Upper lobe of left lung (tissue), 6 donors: ENCODE measurements at places on chromosomes 1 and 21. TPM values are rescaled to one million over a fixed set of nuclear protein-coding genes. Genes with fewer than 3 reads are reported as not detected.
A peak's percentile ranks its signal among the peaks of the same experiment; 100 is the strongest.

The REN gene
- not detected for total RNA-seq

The CYP2J2 gene
- total RNA-seq, result 1.8 TPM

The FCRL2 gene
- 0.46 TPM for total RNA-seq

The PLEKHN1 gene
- 11.5 TPM for total RNA-seq

The ZNF124 gene
- 28.6 TPM for total RNA-seq

The DYNLT5 gene
- total RNA-seq, result 7.0 TPM

The OR2L8 gene
- total RNA-seq, result not detected

DNA sequence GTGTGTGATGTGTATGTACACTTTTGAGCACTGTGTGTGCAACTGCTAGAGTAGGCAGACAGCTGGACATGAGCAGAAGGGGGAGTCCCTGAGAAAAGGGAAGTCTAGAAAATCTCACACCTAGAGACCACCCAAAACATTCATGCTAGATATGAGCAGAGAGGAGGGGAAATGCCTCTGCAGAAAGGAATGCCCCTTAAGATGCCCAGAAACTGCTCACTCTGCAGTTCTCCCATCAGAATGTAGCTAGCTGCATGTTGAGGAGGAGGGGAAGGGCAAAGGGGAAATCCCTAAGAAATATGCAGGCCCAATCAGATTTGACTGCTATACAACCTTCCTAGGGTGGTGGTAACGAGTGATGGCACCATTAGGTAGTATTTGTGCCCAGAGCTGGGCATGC lies 31.8 kb upstream of the MAGOH start:
- no peak for DNase-seq

DNA sequence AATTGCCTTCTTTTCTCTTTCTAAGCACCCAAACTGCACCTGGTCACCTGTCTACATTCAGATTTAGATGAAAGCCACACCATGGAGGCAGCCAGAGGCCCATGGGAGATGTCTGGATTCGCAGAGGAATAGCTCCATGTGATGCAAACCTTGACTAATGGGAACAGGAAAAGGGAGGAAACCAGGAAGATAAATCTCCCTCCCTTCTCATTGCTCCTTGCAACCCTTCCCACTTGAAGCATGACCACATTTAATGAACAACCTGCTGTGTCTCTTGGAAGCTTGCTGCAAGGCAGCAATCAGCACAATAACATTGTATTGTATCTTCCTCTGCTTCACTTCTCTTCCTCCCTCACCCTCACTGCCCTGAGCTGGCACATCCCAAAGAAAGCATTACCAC lies 42.6 kb upstream of the KLF17 start:
- no peak for DNase-seq

DNA sequence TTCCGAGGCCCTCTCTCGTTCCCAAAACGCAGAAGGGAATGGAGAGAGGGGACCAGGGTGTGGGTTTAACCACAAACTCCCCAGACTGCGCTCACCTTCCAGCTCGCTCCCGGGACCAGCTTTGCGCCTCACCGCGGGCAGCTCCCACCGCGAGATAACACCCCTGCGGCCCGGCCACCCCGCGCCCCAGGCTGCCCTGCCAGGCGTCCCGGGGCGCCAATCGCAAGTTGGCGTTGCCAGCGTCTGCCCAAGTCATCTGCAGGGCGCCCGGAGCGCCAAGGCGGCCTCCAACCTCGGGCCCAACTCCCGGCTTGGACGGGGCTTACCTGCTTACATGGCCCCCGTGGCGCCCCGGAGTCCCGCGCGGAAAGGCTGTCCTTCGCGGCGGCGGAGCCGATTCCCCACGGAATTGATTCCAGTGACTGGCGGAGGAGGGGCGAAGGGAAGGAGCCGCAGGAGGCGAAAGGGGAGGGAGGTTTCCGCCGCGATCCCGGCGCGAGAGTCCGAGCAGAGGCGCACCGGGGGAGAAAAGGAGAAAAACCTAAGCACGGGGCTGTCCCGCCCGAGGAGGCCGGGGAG lies 456 bp downstream of the PTPN14 start:
- DNase-seq, result peak; percentile 89

DNA sequence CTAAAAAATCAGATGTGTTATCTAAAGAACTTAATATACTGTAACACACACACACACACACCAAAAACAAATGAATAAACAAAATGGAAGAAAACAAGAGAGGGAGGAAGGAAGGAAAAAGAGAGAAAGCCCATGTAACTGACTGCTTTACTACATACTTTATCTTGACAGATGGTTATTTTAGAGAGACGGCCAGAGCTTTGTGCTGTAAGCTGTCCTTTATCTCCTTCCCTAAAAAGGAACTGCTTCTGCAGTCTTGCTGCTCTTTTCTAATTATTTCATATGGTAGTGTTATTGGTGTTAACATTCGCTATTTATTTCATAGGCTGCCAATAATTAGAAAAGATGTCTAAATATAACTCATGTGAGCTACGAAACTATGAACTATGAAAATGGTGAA lies 1384.6 kb downstream of the MRPL39 start:
- no peak for DNase-seq

DNA sequence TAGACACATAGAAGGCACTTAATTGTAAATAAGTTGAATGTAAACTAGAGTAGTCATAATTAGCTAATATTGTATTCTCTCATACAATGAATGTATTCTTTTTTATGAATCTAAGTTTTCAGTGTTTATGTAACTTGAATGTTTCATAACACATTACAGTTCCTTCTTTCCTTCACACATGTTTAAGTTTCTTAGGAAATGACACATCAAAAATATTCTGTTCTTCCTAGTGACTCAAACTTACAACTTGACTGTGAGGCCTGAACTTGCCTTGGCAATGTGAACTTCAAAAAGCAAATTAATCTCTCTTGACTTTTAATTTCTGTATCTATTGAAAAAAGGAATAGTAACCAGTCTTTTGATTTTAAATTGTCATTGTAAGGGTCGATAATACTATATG lies 700.1 kb downstream of the KCNT2 start:
- DNase-seq, result no peak

DNA sequence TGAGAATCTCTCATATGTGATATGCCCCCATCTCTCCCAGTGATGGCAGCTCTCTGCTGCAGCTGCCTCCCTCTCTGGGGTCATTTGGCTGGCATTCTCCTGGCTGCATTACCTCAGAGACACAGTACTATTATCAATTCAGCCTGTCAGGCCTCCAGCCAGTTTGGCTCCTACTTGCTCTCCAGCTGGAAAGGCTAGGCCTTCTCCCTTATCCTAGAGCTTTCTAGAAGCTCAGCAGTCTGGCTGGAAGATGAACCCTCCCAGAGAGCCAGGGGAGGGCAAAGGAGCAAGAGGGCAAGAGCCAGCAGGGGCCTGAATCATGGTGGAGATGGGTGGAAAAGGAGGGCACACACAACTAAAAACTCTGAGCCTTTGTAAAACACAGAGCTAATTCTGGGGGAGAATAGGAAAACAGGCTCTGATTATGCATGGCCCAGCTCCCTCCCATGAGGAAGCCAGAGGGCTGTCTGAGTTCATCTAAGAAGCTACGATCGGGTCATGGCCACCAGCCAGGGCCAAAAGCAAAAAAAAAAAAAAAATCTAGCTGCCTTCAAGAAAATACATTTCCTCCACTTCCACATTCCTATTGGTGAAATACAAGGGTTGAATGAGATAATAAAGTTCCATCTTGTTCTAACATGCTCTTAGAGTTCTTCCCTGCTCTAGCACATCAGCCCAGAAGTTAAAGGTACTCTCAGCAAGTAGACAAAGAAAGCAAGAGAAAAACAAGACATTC lies 8.8 kb downstream of the LAMB3 start:
- no peak for DNase-seq

- DNase-seq, result no peak
Measured at GRCh38 chr1:75257424-75257823, 123.2 kb downstream of the LHX8 start.

DNA sequence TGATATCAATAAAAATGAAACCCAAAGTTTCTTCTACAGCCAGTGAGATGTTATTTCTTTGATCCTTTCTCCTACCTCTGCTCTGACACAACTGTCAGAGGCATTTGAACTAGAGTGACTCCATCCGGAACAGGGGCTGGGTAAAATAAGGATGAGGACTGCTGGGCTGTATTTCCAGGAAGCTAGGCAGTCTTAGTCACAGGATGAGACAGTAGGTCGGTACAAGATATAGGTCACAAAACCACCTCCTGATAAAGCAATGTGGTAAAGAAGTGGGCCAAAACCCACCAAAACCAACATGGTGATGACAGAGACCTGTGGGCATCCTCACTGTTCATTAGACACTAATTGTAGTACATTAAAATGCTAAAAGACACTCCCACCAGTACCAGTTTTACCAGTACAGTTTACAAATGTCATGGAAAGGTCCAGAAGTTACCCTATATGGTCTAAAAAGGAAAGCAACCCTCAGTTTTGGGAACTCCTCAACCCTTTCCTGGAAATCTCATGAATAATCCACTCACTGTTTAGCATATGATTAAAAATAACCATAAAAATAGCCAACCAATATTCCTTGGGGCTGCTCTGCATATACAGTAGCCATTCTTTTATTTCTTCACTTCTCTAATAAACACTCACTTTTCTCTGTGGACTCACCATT lies 96.7 kb downstream of the GABPA start:
- no peak for DNase-seq

DNA sequence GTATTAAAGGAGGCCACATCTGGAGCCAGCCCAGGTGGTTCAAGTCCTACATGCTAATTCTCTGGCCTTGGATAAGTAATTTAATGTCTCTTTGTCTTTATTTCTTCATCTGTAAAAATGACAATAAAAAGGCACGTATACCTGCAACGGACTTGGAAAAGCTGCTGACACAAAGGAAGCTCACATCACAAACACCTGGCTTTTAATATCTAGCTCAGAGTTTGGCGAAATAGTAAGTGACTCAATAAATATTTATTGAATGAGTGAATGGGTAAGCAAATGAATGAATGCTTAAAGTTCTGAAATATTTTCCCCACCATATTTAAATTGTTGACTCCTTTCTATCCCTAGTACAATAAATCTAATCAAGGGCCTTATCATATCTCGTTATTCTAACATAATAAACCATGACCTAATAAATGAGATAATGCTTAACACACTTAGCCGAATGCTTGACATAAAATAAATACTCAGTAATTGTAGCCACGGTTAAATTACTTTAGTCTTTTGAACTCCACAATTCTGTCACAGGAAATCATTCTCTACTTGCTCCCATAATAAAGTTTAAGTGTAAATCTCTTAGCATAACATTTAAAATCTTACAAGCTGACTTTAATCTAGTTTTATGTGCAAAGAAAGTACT lies 74.7 kb upstream of the PALMD start:
- no peak for DNase-seq

GRCh38 chr1:226980122-226980560 lies 40.0 kb downstream of the COQ8A start:
- no peak for DNase-seq

DNA sequence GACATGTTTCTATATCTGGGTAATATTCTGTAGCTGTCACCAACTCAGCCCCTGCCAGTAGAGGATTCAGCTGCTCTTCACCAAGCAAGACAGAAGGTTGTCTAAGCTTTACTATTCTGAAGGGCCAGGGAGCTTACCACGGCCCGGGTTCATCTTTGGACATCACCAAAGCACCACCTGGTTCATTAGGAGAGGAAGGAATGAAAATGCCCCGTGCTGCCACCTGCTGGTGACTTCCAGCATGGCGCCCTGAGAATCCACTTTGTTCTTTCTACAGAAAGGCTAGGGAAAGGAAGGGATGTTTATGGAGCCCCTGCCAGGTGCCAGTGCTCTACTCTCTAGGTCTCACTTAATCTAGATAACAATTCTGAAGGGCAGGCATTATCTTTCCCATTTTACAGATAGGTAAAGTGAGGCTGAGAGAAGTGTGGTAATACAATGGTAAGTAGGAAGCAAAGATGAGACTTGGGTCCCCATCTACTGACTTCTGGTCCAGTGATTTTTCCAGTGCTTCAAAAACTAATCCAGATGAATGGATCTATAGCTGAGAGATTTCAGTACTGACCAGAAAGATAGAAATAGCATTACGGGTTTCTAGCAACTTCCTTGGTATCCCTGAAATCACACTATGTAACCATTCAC lies 79.5 kb downstream of the BEND5 start:
- peak; percentile 51 for DNase-seq

DNA sequence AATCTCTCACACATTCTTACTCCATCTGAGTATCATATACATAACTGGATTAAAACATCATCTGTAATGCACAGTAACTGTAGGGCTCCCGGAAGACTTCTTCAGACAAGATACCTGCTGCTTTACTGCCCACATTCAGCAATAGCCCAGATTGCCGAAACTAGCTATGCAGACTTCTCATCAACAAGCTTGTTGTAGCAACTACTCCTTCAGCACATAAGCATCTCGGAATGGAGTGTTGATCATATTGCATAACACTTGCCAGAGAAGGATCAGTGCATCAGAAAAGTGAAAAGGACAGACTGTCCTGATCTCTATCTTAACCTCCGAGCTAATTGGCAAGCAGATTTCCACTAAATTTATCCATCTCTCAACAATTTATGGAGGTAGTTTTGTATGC lies 354.6 kb upstream of the C1orf87 start:
- DNase-seq, result no peak

DNA sequence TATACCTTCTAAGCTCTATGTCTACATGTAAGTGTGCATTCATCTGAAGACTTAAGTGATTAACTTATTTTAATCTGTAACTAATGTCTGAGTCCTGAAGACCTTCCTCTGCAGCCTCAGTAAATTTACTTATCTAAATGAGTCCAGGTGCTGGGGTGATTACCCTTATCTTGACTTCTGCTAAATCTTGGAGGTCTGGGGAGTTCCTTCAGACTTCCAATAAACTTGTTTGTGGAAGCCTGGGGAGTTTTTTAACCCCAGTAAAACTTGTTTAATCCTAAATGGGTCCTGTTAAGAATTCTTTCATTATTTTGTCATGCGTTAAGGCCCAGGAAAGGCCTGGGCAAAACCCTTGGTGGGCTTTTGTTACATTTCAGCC lies 37.0 kb downstream of the RSPH1 start:
- no peak for DNase-seq

- no peak for DNase-seq
Measured at GRCh38 chr1:116664366-116664977, 3.1 kb downstream of the IGSF3 start.

GRCh38 chr21:42263591-42264131 lies 44.7 kb downstream of the ABCG1 start:
- no peak for DNase-seq
